Tibial artery (tissue), 4 donors: ENCODE measurements at places on chromosomes 12 and 14.

DNA sequence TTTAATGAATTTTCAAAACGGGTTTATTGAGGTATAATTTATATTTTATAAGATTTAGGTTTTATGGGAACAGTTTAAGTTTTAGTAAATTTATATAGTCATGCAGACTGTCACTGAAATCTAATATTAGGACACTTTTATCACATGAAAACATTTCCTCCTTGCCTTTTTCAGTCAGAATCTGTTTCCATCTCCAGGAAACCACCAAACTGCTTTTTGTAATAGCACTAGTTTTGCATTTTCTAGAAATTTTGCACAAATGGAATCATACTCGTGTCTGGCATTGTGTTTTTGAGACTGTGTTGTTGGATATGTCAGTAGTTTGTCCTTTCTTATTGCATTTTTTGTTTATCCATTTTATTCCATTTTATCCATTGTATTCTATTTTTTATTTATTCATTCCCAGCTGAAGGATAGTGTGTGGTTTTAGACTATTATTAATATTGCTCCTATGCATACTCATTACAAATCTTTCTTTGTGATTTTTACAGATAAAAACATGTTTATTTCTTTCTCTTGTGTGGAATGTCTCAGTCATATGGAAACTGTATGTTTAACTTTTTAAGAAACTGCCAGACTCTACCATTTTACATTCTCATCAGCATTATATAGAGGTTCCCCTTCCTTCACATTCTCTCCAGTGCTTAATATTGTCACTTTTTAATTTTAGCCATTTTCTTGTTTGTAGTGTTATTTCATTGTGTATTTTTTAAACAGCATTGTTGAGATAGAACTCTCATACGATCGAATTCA lies 26.5 kb downstream of the PALS1 start:
- no peak for DNase-seq

DNA sequence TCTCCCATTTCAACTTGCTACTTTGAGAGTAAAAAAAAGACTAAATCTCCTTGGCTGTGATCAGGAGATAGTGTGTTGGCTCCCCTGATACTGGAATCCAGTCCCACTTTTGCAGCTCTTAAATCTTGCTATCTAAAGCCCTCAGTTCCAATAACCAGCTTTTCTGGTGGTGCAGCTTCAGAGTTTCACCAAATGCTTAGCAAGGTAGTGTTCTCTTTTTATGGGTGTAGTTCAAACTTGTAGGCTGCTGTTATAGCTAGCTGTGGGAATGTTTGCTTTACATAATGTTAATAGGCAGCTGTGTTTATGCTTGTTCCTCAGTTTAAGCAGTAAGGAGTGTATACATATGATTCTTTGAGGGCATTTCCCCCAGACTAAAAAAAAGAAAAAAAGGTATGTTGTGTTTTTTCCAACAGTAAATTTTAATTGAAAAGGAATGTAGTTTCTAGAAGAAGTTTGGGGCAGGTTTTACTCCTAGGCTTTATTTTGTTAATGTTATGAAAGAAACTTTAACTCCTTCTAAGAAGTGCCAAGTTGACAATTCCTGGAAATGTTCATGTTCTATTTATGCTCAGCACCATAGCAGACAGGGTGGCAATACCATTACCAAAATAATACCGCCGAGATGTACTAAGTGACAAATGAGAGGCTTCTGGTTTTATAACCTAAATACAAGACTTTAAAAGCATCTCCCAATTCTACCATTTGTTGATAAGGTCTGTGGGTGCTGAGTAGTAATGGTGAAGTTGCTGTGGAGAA lies 12.1 kb downstream of the CRADD start:
- no peak for DNase-seq

GRCh38 chr12:122990961-122991622 lies 10.6 kb downstream of the ARL6IP4 start:
- DNase-seq = no peak

DNA sequence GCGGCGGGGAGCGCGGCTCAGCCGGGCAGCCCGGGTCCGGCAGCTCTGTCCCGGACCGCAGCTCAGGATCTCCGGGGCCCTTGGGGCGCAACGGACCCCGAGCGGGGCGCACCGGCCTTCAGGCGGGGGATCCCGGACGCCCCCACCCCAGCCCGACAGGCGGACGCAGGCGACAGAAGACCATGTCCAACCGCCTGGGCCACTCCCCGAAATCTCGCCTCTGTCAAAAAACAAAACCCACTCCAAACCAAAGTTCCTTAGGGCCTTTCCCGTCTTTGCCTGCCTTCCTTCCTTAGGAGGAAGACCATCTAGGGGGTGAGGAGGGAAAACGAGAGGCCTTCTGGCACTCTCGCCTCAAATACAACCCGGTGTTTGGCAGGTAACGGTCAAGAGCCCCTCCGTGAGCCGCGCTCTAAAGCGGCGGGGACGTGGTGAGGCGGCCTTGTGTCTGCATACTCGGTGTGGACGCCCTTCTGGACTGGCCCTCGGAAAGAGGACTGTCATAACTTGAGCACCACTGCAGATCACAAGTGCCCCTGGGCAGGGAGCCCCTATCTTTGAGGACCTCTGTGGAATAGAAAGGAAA lies 604 bp downstream of the HCFC2 start:
- no peak for DNase-seq

- no peak for DNase-seq
Measured at GRCh38 chr12:92556637-92557421, 146.0 kb upstream of the PLEKHG7 start.

DNA sequence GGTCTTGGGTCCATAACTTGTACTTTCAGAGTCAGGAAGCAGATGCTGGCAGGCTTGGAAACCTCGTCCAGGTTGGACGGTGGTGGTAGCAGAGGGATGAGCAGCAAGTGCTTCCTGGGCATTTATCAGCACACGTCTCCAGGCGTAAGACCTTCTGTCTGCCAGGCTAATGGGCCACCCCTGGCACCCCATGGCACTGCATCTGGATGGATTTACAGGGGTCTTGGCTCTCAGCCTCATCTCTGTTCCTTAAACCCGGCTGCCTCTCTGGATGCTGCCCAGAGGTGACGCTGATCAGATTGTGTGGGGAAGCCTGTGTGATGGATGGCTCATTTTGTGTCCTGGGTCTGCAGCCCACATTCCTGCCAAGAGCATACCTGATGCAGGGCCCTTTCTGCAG lies 145.1 kb downstream of the TSPAN9 start:
- DNase-seq = no peak

GRCh38 chr12:89760783-89761182 lies 52.1 kb upstream of the ATP2B1 start:
- no peak for DNase-seq

DNA sequence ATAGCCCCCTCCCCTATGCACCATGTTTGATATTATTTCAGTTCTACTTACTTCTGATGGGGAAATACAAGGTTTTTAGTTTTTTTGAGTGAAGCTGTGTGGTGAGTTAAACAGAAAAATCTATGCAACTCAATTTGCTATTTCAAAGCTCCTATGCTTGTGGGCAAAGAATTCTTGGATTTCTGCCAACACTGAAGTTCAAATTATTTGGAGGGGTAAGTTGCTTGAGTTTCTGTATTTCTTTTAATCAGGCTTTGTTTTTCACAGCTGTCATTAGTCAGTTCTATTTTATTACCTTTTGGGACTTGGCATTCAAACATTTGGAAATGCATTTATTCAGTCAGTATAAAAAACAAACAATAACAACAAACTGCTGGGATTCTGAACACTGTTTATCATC lies 407.5 kb upstream of the MGAT4C start:
- DNase-seq = no peak

GRCh38 chr14:105088812-105089745 lies 23.8 kb upstream of the GPR132 start:
- DNase-seq = peak; percentile 68

DNA sequence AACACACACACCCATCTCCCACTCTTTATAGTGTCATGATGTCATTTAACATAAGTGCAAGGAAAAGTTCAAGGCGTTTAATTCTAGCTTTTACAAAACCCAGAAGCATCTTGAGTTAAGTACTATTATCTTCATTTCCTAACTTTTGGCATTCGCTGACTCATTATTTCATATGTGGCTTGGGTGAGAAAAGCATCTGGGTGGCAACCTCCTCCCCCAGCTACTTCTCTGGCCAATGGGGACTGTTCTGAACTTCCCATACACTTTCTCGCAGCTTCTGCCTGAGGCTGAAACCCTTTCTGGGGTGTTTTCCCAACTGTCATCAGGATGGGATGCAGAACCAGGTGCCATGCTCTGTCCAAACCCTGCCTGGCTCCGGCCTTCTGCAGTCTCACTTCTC lies 2.8 kb upstream of the MARK3 start:
- no peak for DNase-seq

GRCh38 chr14:83993545-83993944 lies 1536.4 kb upstream of the FLRT2 start:
- DNase-seq = no peak

DNA sequence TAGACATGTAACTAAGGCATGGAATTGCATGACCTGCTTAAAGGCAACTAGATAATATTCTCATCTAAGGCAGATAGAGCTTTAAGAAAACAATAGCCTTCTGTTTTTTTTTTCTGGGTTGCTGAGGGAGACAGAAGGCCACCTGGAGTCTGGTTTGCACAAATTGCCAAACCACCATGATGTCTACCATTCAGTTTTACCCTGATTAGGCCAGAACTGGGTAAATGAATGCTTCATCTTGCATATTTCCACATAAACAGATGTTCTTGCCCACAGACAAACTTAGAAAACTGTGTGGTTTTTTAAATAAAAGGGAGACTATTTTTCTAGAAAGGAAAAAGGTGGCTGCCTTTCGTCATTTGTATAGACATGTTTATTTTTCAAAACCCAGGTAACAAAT lies 278.7 kb upstream of the PRICKLE1 start:
- no peak for DNase-seq

DNA sequence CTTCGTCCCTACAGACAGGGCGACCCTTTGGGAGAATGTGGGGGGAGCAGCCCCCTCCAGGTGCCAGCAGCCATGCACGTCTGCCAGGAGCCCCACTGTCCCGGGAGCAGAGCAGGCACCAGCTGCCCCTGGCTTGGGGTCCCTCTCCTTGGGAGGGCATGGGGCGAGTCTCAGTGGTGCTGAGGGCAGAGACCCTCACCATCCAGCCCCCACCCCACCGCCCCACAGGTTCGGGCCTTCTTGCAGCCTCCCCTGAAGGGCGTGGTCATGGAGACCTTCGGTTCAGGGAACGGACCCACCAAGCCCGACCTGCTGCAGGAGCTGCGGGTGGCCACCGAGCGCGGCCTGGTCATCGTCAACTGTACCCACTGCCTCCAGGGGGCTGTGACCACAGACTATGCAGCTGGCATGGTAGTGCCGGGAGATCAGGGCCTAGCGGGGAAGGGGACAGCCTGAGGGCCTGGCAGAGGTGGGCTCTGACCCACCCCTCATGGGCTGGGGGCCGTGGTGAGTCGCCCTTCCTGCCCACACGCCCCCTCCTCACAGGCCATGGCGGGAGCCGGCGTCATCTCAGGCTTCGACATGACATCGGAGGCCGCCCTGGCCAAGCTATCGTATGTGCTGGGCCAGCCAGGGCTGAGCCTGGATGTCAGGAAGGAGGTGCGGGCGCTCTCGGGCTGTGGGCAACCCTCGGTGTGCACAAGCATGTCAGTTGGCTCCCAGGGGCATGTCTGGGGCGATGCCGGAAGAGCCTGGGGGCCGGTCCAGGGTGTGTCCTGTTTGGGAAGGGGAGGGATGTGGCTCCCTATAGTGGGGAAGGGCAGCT lies 18.8 kb downstream of the ASPG start:
- DNase-seq = no peak

GRCh38 chr12:18446061-18446644 lies 184.8 kb downstream of the PIK3C2G start:
- no peak for DNase-seq

GRCh38 chr14:96143906-96144305 lies 60.7 kb upstream of the BDKRB2 start:
- DNase-seq = no peak

DNA sequence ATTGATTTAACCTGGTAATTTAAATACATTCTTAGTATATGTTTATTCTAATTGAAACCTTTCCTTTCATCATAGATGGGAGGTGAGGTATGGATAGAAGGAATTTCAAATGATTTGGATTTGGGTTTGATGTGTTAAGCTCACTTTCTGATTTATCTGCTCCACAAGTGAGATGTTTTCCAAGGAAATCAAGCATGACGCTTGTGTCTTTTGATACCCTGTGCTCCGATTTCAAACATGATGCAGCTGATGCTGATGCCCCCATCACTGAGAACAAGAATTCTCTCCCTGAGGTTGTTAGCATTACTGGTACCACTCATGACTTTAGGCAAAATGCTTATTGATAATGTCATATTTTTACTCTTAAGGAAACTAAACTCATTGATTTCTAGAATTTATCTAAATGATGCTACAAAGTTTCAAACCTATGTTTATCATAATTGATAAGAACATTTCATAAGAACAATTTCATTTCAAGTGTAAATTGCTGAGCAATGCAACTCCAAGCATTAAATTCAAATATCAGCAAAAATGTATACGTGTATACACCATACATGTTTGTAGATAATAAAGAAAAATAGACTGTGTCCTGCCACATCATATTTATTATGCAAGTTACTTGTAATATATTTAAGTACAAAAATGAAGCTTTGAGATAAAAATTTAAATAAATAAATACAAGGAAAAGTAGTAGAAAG lies 75.5 kb upstream of the LRIG3 start:
- DNase-seq = no peak

- peak; percentile 79 for DNase-seq
Measured at GRCh38 chr12:131011165-131012079, 57.7 kb downstream of the ADGRD1 start.

- no peak for DNase-seq
Measured at GRCh38 chr12:92769124-92769901, 66.5 kb downstream of the PLEKHG7 start.

DNA sequence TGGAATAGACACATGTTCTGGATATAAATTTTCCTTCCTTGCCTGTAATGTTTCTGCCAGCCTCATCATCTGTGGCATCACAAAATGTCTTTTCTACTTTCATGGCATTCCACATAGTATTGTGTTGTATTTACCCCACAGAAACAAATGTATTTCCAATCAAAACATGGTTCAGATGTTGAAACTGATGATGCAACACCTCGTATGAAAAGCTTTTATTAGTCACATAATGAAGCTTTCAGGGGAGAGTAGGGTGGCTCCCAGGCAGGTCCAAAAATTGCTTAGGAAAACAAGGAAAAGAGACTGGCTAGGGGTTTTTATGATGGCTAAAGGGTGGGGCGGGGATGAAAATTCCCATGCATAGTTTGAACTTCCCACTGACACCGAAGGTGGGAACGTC lies 29.1 kb upstream of the ZNF641 start:
- DNase-seq = no peak

DNA sequence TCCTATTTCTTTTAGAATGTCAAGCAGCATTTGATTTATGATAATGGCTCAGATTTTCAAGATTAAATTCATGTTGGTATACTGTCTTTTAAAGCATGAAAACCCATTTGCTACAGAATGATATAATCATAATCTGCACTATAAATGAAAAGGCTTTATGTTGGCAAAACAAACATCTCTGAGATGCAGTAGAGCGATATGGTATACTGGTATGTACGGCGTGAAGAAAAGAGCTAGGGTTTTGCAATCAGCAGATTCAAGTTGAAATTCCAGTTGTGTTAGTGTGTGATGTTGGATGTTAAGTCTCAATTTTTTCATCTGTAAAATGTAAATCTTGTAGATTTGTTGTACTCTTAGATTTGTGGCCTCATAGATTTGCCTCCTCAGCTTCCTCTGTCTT lies 53.2 kb upstream of the DYRK2 start:
- DNase-seq = no peak
